ENCODE measurements at places on chromosomes 4 and X. TPM values are rescaled to one million over a fixed set of nuclear protein-coding genes. Genes with fewer than 3 reads are reported as not detected.

Gene SMIM10L2A
- 1.7 TPM for total RNA-seq

Gene MFAP3L
- total RNA-seq, result 19.4 TPM

Gene CISD2
- 29.5 TPM for total RNA-seq

Gene TMEM164
- total RNA-seq, result 13.2 TPM

Gene CT45A1
- total RNA-seq, result not detected

Gene PFKFB1
- not detected for total RNA-seq
